ENCODE measurements at places on chromosomes 4 and X.

DNA sequence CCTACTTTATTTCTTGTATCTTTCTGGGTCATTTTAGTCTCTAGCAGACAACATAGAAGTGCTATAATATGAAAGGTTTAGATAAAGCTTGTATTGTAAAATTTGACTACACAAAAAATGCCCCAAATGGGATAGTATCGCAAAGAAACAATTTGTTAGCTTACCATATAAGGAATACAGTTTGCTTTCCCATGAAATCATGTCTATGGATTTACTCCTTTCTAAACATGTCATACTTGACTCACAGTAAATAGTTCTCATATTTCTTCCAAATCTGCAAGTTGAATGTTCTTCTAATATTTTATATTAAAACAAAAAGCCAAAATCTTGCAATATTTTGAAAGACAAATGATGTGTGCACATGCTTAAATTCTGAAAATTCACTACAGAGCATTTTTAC lies 103.9 kb downstream of the PPA2 start:
- DNase-seq: no peak

DNA sequence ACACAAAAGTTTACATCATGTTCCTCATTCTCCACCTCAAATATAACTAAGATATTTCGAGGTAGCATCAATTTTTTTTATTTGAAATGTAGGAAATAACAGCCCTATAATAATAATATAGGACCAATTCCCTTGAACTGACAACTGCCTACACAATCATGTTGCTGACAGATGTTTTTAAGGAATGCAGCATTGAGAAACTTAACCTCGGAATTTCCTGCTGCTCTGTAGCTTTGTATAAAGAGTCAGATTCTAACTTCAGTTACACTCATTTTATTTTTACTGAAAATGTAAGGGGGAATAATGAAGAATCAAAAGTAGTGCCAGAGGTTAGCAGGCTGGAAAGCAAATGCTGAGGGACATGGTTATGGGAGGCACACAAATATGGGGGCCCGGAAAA lies 235.8 kb downstream of the RBMX2 start:
- no peak for DNase-seq

- no peak for DNase-seq
Measured at GRCh38 chr4:119688446-119688845, 59.8 kb upstream of the PDE5A start.

GRCh38 chrX:1466971-1467561 lies 14.4 kb upstream of the ASMTL start:
- DNase-seq: peak; percentile 57

DNA sequence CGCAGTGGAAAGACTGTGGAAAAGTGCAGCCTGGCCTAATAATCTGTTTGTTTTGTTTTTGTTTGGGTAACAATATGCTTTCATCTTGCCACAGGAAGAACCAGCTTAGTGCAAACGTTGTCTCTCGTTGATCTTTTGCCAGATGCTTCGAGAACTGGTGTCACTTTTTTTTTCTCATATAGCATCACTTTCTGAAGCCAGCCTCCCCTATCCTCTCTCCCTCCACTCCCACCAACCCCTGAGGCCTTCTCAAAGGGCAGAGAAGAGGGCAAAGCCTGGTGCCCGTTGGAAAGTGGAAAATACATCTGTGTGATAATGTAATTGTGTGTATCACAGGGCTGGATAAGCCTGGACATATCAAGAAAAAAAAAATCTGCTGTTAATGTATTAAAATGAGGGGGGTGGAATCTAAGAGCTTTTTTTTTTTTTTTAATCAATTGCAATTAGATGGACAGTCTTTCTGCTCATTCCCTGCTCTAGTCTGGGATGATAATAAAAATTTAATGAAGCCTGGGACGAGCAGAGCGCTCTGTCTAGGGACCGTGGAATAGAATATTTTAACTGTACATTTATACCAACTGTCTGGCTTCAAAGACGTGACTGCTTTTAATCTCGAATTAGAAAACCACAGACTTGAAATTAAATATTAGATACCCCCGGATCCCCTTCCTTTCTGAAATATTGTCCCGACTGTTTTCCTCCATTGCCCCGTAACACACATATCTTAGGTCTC lies 8.1 kb downstream of the POU4F2 start:
- no peak for DNase-seq

DNA sequence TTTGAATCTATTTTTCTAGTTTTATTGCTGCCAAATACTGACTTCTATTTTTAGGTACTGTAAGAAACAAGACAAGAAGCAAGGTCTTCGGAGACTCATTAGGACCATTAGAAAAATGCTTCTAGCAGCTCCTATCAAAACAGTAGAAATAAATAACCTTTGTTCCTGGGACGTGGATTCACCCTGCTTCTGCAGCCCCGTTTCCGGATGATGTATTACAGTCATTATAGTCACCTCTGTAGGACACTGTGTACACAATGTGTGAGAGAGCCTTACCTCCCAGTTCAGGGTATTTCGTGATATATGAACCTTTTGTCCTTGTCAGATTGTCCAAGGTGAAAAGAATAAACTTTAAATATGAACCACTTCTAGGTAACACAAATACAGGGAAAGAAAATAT lies 484.0 kb upstream of the TECRL start:
- DNase-seq: no peak

- DNase-seq: no peak
Measured at GRCh38 chrX:46178763-46179162, 366.5 kb downstream of the ZNF674 start.

DNA sequence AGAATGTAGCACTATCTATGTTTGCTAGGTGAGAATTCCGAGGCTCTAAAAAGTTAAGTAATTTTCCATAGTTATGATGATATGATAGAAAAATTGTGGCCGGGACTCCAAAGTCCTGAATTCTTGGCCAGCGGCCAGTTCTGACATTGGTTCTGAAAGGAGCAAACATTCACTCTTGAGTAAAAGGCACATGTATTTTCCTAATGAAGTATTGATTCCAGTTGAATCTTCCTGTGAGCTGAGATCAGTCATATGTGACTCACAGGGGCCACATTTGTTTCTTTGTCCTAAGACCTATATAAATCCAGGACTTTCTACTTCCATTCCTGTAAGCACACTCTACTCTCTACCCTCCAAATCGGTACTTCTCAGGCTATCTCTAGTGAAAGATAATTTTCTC lies 349.9 kb downstream of the BMPR1B start:
- no peak for DNase-seq

- DNase-seq: no peak
Measured at GRCh38 chr4:59676389-59676788, 1523.7 kb upstream of the ADGRL3 start.

- DNase-seq: no peak
Measured at GRCh38 chr4:5524446-5525299, 183.7 kb downstream of the EVC2 start.

GRCh38 chr4:41507291-41507947 lies 30.5 kb upstream of the LIMCH1 start:
- no peak for DNase-seq

DNA sequence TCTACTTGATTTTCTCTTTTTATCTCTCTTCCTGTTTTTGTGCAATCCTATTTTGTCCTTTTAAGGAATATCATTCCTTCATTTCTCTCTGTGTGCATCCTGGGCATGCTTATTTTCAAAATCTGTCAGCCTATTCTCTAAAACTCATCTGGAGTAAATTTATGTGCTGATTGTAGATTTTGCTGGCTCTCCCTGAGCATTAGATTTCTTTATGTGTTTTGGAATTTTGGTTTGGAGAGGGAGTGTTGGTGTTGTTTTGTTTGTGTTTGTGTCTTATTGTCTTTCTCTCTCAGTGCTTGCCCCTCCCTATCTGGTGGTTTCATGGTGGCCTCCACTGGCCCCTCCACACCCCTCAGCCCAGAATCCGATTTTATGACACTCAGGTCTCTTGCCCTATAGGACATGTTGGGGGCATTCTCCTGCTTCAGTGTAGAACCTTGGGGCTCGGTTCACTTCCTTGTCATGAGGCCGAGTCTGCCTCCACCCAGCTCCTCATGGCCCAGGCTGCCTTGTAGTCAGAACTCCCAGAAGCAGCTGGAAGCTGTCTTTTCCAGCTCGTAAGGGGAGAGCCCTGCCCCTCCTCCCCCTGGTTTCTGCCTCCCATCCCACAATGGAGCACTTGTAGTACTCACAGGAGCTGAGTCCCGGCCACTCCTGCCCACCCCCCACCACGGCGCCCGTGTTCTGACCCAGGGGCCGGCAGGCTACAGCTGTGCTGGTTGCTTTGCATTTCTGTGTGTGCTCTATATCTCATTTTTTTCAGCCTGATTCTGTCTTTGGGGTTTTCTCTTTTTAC lies 24.5 kb upstream of the PJA1 start:
- DNase-seq: no peak

DNA sequence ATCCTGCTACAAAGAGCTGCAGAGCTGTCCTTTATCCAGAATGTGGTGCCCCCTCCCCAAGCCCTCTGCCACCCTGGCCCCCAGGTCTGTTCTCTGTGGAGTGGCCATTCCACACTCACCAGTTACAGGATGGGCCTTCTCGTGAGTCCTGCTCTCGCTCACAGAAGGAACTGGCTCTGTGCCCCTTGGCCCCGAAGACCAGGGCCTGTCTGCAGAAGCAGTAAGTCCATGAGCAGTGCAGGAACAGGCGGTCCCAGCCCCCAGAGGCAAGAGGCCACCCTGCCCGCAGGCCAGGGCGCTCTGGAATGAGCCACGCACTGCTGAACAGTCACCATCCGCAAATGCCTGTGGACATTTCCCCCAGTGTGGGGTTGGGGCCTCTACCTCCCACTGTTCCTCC lies 92.2 kb downstream of the DCTD start:
- no peak for DNase-seq

GRCh38 chr4:80150387-80151180 lies 46.7 kb upstream of the PRDM8 start:
- DNase-seq: no peak

DNA sequence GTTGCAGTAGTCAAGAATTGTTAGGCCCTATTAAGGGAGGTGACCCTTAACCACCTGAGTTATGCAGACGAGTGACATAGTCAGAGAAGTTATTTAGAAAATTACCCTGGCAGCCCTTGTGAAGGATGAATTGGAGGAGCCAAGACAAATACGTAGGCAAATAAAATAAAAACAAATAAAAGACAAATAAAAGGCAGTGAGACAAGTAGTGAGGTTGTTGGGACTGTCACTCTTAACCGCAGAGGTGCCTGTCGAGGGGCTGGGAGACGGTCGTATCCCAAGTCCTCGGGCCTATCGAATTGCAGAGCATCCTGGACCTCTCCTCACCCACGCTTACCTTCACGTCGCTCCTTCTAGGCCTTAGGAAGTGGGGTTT lies 58.0 kb upstream of the ZC4H2 start:
- DNase-seq: no peak

GRCh38 chr4:86250619-86251018 lies 109.2 kb downstream of the MAPK10 start:
- DNase-seq: no peak

- no peak for DNase-seq
Measured at GRCh38 chr4:141843136-141843535, 206.8 kb downstream of the IL15 start.

GRCh38 chr4:8461616-8462015 lies 21.0 kb downstream of the TRMT44 start:
- DNase-seq: no peak

- no peak for DNase-seq
Measured at GRCh38 chrX:120310861-120311726, at the start of gene TMEM255A. TSS of gene TMEM255A (minus strand) at chrX:120311461. CDS start at chrX:120311309, 152 bp downstream.

- DNase-seq: no peak
Measured at GRCh38 chr4:8641931-8642650, 49.5 kb downstream of the CPZ start.

GRCh38 chr4:79233820-79234219 lies 92.0 kb downstream of the NAA11 start:
- DNase-seq: no peak

- no peak for DNase-seq
Measured at GRCh38 chrX:123779908-123780396, 47.1 kb upstream of the THOC2 start.

GRCh38 chr4:88005076-88005475 lies 2.4 kb upstream of the PKD2 start:
- DNase-seq: no peak

DNA sequence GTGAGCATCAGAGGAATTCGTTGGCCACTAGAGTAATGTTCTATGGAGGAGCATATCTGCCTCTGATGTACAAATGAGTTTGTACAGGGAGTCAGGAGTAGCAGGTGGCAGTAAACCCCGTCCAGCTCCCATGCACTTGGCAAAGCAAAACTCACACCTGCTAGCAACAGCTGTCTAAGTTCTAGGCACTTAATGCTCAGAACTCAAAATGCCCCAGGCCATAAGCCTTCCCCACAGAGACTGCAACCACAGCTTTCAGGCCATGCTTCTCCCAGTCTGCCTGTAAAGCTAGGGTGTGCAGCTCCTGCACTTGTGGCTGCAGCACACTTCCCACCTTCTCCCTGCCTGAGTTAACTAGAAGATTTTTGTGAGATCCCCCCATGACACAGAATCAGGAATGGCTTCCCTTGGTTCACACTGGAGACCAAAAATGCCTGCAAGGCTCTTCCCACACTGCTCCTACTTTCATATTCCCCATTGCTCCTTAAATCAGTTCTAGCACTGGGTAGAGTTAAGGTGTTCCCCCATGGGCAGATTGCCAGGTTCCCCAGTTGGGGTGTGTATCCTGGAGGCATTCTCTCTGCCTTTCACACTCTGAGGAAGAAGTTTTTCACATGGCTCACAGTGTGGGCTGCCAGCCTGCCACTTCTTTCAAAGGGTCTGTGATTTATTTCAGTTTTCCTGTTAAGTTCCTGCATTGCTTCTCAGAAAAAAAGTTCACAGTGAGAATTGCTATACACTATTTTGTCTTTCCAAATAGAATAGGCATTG lies 189.9 kb downstream of the STPG2 start:
- DNase-seq: no peak

- DNase-seq: no peak
Measured at GRCh38 chrX:24574743-24575142, 72.4 kb downstream of the PCYT1B start.

- no peak for DNase-seq
Measured at GRCh38 chrX:39935411-39936064, 162.2 kb downstream of the BCOR start.

GRCh38 chr4:130092187-130093015 lies 996.4 kb downstream of the C4orf33 start:
- no peak for DNase-seq

- DNase-seq: no peak
Measured at GRCh38 chrX:10325611-10326010, 168.8 kb downstream of the CLCN4 start.

DNA sequence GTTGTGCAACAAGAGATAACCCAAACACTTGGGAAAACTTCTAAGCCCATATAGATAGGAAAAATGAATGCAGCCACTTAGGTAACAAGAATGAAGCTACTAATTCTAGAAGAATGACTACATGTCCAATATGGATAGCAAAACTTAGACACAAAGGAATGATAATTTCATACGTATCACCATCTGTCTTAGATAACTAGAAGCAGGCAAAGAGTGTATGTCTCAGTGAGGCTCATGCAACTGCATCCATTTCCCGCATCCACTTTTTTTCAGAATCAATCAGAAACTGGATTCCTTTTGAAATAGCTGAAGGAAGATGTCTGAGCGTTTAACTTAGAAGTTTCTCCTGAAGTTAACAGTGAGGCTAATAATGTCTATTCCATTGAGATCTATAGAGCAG lies 408.7 kb upstream of the PITX2 start:
- DNase-seq: no peak

Data from bone marrow (tissue), 2 donors.